Large intestine (tissue), 12 donors: ENCODE measurements at places on chromosomes 12 and 14.
A peak's percentile ranks its signal among the peaks of the same experiment; 100 is the strongest.

GRCh38 chr14:105313381-105314286 lies 914 bp upstream of the PACS2 start:
- no peak for DNase-seq

- DNase-seq, result no peak
Observed at GRCh38 chr12:79267580-79267979, 403.0 kb downstream of the SYT1 start.

DNA sequence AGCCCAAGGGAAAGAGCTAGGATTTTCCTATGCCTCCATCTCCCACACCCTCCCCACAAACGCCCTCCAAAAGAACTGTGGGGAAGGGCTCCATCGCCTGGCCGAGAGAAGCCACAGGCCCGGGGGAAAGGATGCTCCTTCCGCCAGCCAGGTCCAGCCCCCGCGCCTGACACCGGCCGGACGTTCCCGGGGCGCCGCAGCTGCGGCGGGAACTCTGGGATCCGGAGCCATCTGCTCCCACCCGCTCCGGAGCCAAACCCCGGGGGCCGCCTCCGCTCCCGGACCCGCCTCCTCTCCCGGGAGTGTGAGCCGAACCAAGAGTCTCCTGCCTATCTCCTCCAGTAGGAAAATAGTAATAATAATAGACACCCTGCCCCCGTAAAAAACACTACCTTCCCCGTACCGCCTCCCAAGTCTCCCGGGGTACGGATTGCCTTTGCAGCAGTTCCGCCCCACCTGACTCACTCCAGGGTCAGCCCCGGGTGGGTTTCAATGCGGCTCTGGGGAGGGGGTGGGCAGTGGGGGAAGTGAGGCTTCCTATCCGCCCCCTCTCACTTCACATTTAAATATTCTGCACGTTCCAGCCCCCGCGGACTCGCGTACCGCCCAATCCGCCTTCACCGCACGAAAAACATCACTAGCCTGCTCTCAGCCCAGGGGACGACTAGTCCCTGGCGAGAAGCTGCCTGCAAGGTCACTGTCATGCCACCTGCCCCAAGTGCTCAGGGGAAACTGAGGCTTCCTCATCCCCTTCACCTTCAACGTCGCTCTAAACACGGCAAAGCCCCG lies 2.4 kb downstream of the AGAP2 start:
- DNase-seq, result no peak

- DNase-seq, result no peak
Observed at GRCh38 chr12:51382173-51382572, 9.0 kb downstream of the GALNT6 start.

DNA sequence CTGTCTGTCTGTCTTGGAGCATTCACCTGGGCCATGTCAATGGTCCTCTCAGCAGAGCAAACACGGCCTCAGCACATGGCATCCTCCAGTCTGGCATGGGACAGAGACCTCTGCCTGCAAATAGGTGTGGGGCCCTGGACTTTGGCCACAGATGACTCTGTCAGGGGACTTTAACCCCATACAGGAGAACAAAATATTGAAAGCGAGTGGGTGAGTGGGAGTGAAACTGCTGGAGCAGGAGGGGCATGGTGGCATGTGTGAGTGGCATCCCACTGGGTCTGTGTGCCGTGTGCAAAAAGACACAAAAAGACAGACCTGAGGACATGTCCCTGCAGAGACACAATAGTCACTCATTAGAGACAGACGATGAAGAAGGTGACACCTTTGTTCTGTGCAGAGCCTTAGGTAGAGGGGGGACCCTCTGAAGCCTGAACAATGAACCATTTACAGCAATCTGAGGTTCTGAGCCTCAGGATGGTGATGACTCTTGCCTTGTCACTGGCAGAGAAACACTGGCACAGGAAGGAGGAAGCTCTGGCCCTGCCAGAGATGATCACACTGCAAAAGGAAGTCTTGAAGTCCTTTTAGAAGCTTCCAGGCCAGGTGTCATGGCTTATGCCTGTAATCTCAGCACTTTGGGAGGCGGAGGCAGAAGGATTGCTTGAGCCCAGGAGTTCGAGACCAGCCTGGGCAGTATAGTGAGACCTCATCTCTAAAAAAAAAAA lies 7.5 kb downstream of the LAG3 start:
- DNase-seq, result no peak

- DNase-seq, result peak; percentile 66
Observed at GRCh38 chr12:50039151-50039835, 14.0 kb upstream of the RACGAP1 start.

DNA sequence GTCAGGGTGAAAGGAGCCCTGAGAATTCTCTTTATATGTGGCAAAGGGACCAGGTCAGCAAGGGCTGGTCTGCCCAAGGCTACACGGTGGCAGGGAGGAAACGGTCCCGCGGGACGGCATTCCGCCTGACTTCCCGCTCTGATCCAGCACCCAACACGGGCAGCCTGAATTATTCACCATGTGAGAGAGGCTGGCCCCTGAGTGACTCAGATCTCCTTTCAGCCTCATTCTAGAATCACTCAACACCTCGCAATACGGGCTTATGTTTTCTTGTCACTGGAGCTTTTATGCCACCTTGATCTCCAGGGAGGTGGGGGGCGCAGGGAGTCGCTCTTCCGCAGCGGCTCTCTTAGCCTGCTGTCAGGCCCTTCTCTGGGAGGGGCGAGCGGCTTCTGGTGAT lies 8.5 kb downstream of the LRTM2 start:
- no peak for DNase-seq

- no peak for DNase-seq
Observed at GRCh38 chr14:104102282-104102914, 16.9 kb downstream of the ASPG start.

DNA sequence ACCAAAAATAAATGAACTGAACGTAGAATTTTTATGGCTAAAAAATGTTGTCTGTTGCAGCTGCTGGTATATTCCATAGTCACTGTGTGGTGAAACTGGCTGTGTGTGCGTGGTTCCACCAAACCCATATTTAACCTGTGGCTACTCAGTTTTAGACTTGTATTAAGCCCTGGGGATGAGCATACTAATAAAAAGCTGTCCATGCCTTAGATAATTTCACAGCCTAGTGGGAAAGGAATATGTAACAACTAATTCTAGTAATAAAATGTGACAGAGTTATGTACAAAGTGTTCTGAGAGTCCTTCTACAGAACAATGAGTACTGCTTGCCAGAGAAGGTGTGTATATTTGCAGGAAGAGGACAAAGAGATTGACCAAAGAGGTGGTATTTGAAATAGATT lies 125.5 kb downstream of the TMTC3 start:
- no peak for DNase-seq
